ENCODE measurements at places on chromosomes 11 and 22.

DNA sequence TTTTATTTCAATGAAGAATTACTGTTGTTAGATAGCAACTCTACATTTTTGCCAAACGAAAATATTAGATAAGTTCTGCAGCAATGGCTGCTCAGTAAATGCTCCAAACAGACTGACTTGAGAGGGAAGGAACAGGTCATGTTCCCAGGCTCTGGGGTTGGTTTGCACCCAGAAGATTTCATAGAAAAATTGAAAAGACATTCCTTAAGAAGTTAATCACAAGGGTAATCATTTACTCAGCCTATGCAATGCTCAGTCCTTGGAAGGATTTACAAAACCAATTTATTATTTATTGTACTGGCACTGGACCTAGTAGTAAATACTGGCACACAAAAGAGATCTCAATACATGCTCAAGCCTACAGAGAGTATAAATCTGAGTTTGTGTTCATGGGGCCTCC lies 179.1 kb upstream of the MTNR1B start:
- no peak for DNase-seq

DNA sequence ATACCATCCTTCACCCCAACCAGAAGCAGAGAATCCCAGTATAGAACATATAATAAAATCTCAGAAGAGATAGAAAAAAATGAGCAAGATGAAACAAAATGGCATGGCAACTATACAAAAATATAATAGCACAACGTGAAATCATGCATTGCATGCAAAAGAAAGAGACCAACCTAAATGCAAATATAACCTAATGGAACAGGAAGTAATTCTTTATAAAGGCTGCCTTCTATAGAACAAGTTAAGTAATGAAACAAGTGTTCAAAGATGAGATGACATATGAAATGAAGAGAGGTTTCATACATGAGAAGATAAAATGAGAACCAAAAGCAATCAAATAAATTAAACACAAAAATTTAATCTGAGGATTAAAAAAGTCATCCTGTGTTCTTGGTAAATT lies 18.5 kb upstream of the ARHGAP20 start:
- no peak for DNase-seq

DNA sequence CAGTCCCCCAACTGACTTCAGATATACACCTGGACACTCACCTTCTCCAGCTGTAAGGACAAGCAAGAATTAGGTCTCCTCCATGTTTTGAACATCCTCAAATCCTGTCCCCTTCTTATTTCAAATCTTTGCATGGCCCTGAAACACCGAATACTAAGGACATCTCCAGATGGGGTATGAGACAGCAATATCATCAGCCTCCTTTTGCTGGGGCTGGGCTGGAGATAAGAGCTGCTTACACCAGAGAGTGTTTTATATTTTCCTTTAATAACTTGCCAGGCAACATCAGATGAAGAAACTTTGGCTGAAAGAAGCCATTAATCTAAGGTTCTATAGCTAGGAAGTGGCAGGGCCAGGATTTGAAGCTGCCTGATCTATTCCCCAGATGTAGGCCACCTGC lies 21.6 kb downstream of the TUG1 start:
- no peak for DNase-seq

GRCh38 chr11:289398-289711 lies 429 bp downstream of the PGGHG start:
- peak; percentile 15 for DNase-seq

DNA sequence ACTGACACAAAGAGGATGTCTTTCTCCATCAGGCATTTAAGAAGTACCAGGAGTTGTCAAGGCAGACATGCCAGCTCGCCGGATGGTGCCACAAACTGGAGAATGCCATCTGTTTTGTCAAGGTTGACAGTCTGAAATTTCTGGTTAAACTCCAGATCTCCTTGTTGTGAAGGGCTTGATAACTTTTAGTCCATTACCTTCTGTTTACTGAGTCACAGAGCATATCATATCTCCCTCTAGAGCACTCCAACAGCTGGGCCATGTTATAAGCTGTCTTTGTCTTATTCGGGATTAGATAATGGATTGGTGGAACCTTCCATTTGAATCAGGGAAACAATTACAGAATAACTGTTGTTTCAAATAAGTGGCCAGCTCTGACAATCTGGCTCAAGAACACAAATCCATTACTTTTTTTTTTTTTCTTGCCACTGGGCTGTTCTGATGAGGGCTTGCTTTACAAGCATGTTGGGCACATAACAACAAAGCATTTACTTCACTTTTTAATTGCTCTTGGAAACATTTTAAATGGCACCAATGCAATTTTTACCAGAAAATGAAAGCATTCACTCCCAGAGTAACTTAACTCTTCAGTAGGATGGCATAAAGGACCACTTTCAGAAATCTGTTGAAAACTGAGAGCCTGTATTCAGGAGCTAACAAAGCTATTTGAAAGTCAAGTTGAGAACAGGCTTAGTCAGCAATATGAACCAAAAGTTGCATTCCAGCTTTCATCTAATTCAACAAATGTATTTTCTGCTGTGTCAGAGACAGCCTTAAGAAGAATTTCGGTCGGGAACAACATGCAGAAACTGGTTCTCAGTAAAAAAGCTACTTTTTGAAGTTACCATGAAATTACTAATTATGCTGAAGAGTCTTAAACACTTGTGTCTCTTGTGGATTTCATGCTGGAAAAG lies 227.6 kb upstream of the PITPNB start:
- DNase-seq = no peak

GRCh38 chr11:121592708-121593107 lies 139.9 kb upstream of the SORL1-AS1 start:
- DNase-seq = no peak

DNA sequence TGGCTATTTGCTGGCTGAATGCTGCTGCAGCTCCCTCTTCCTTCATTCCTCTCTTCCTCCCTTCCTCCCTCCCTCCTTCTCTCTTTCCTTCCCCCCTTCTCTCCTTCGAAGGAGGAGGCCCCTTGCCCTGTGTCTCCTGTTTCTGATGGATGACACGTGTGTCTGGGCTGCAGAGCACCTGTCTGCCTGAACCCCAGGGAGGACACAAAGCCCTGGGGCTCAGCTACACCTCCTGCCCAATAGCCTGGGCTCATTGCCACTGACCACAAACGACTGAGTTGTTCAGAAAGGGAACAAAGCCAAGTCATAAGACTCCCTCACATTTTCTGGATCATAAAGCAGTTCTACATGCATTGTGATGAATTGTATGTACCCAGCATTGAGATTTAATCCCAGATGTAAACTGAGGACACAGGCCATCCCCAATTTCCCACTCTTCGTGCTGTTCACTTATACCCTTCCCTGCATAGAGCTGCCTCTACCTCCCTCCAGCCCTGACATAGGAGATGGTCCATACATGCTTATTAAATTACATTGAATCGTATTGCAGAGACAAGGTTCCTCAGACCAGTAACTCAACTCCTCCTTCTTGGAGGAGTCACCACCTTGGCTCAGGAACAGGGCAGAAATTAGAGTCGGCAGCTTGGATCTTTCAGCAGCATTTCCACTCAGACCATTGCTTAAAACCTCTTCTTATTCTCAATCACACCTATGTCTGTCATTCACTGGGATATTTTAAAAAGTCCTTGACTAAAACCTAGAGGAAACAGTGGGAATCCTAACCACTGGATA lies 1.2 kb downstream of the CSRP3 start:
- DNase-seq = no peak

DNA sequence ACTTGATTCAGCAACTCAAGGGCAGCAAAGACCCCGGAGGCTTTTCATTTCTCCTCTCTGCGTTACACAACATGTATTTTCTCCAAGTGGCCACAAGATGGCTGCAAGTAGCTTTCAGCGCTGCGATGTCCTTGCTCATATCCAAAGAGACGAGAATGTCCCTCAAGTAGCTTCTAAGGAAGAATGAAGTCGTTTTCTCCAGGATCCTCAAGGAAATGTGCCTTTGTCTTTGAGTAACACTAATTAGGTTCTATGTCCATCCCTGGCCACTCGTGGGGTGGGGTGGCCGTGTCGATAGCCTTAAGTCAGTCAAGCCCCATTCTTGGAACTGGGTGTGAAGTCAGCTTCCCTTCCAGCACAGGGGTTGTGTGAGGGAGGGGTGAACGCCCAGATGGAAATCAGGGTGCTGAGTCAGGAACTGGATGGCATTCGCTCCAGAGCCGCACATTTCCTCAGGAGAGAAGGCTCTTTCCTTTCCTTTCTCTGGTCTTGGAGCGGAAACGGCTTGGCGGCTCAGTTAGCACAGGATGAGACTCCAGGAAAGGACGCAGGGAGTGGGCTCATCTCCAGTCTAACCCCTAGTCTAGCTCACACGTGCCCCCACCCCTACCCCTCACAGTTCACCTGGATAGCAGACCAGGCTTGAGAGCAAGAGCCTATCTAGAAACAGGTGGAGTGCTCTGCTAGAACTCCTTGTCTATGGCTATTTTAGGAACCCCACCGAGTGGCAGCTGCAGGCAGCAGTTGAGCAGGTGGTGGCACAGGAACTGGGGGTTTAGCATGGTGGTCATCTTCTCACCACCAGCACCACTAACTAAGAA lies 44.3 kb downstream of the NNMT start:
- DNase-seq = peak; percentile 54

DNA sequence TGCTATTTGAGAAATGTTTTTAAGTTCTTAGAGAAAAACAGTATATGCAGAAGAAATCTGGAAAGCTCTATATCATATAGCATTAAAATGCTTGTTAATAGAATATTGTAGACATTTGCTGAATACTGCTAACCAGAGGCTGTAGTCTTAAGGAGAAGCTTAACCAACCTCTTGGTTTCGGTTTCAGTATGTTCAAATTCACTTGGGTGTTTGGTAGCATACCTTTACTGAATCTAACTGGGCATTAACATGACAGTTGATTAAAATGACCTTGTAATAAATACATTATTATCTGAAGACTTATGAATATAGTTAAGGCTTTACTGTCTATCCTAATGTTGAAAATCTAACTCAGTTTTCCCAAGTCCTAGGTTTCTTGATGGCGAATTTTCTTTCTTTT lies 5.4 kb downstream of the PCF11 start:
- no peak for DNase-seq

- DNase-seq = no peak
These were observed 686 bp downstream of the KIF18A start for GRCh38 chr11:28107191-28107749.

- DNase-seq = no peak
These were observed 17.1 kb downstream of the OTOG start for GRCh38 chr11:17563961-17564686.

- peak; percentile 52 for DNase-seq
These were observed 10.2 kb downstream of the PCNX3 start for GRCh38 chr11:65625628-65626342.

DNA sequence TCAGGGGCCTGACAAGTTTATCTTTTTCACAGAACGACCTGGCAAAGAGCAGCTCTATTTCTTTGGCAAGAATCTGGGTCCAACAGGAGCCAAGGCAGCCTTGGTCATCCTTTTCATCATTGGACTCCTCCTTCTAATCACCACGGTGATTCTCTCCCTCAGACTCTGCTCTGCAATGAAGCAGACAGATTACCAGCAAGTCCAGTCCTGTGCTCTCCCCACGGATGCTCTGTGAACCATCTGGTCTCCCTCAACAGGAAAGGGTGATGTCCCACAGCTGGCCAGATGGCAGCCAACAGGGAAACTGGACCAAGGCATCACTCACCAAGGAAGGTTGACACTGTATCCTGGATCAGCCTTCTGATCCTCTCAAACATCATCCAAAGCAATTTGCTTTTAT lies 17.0 kb upstream of the PANX1 start:
- no peak for DNase-seq

GRCh38 chr11:44565953-44566949 lies 788 bp downstream of the CD82 start:
- DNase-seq = no peak

- no peak for DNase-seq
These were observed 1.2 kb upstream of the TBC1D10A start for GRCh38 chr22:30327864-30328345.

DNA sequence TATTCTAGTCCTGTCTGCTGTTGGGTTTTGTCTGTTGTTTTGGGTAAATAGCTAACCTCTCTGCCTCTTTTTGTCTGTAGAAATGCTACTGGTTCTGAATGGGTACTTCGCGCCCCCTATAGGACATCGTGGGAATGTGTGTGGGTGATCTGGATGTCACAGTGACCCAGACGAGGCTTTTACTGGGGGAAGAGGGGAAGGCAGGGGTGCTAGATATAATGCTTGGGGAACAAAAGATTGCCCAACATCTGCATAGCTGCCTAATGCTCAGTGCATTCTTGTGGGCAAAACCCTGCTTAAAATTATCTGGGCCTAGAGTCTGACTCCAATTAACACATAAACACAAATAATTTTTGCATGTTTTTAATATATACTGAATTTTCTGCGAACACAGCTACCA lies 57.7 kb downstream of the BMAL1 start:
- peak; percentile 58 for DNase-seq

DNA sequence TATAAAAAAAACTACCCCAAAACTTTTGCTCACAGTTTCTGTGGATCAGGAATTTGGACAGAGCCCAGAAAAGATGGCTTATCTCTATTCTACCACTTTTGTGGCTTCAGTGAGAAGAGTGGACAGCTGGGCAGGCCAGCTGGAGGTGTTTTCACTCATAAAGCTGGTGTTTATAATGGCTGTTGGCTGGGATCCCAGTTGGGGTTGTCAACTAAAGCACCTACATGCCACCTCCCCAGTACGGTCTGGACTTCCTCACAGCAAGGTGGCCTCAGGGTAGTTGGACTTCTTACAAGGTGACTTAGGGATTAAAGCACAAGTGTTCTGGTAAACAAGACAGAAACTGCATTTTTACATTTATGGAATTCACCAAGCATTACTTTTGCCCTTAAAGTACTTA lies 171.0 kb downstream of the NELL1 start:
- no peak for DNase-seq

- DNase-seq = no peak
These were observed 37.8 kb downstream of the TBC1D22A start for GRCh38 chr22:46800102-46800857.

DNA sequence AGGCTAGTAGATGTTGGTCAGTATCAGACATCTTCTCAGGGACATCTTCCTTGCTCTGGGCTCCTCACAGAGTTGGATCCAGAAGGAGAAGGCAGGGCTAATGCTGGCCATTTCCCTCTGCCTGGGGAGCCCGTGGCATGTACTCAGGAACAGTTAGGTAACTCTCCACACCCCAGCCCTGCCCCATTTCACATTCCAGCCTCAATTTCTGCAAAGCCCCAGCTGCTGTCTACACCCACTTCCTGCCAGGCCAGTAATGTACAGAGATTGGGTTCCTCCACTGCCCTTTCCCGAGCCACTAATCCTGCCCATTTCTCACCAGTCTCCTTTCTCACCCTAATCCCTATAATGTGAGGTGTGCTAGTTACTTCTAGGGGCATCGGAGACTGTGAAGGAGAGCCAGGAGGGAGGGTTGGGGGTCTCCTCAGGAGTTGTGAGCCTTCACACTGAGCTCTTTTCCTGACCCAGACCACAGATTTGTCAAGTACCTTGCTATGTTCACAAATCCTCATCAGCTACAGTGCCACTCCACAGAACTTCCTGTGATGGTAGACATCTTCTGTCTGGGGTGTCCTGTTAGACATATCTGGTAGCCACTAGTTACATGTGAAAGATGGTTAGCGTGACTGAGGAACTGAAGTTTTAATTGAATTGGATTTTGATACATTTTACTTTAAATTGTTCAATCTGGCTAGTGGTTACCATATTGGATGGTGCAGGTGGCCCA lies 1.3 kb upstream of the SEC14L3 start:
- no peak for DNase-seq
